H9 (cell line): ENCODE measurements at places on chromosomes 3 and 15. TPM values are rescaled to one million over a fixed set of nuclear protein-coding genes. Genes with fewer than 3 reads are reported as not detected.
A peak's percentile ranks its signal among the peaks of the same experiment; 100 is the strongest.

GRCh38 chr3:142940000-142940399 lies 23.5 kb downstream of the PAQR9 start:
- no peak for DNase-seq

DNA sequence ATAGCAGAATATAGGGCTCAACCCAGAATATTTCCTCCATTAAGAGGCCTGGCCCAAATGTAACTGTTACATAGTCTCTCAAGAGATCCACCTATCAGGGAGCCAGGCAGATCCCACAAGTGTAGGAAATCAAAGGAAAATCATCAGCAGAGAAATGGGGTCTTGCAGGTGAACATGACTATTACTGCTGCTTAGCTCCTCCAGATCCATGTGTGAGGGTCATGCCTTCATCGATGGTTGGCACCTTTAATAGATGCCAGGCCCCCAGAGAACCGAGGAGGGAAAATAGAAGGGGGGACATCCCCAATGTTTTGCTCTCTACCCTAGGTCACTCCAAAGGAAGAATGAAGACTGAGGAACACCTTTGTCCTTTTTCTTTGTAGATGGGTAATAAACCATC lies 1029.9 kb upstream of the CADM2 start:
- DNase-seq: no peak

DNA sequence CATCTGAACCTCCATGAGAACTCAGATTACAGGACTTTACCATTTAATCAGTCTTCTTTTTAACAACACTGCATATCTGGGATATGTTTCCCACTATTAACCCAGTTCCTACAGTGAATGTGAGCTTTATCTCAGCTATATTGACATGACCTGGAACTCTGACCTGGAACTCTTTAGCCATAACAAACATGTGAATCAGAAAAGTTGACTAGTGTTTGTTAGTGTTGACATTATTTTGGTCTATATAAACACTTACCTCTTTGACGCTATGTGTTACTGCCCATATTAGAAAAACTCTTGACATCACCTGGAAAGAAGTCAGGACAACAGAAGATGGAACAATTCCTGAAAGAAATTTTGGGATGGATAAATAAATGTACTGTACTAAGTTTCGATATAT lies 56.7 kb downstream of the HACD2 start:
- DNase-seq: no peak

GRCh38 chr3:24657870-24658510 lies 163.3 kb upstream of the THRB start:
- DNase-seq: no peak

GRCh38 chr3:102394517-102394916 lies 40.3 kb upstream of the ZPLD1 start:
- no peak for DNase-seq

GRCh38 chr15:68730471-68730919 lies 90.2 kb downstream of the ANP32A start:
- peak; percentile 63 for DNase-seq

GOLGA8T gene
- 0.53 TPM in 1 of 2 replicates, not detected in the other for total RNA-seq

DNA sequence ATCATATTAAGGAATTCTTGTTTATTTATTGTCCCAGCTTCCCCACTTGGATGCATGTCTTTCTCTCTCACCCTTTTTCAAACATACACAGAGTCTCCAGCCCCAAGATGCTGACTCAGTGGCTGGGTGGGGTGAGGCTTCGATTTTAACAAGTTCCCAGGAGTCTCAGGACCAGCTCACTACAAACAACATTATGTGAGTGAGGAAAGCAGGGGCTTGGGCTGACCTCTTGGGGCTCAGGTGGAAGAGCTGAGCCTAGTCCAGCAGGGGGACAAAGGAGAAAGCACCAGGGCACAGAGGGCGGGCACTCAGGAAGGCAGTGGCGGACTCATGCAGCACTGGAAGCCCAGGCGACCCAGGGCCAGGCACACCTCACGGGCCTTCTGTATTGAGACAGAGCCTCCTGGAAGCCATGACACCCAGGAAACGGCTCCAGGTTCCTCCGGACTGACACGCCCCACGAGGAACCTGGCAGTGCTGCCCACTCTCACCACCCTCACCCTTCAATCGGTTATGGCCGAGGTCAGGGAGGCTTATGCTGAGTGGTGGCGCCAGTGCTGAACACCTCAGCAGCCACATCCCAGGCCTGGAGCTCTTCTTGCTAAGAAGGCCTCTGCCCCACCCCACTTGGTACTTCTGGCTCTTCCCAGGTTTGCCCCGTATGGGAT lies 97.4 kb downstream of the LRIG1 start:
- DNase-seq: no peak

PLD1 gene
- 1.5 and 1.8 TPM in 2 replicates for total RNA-seq

DNA sequence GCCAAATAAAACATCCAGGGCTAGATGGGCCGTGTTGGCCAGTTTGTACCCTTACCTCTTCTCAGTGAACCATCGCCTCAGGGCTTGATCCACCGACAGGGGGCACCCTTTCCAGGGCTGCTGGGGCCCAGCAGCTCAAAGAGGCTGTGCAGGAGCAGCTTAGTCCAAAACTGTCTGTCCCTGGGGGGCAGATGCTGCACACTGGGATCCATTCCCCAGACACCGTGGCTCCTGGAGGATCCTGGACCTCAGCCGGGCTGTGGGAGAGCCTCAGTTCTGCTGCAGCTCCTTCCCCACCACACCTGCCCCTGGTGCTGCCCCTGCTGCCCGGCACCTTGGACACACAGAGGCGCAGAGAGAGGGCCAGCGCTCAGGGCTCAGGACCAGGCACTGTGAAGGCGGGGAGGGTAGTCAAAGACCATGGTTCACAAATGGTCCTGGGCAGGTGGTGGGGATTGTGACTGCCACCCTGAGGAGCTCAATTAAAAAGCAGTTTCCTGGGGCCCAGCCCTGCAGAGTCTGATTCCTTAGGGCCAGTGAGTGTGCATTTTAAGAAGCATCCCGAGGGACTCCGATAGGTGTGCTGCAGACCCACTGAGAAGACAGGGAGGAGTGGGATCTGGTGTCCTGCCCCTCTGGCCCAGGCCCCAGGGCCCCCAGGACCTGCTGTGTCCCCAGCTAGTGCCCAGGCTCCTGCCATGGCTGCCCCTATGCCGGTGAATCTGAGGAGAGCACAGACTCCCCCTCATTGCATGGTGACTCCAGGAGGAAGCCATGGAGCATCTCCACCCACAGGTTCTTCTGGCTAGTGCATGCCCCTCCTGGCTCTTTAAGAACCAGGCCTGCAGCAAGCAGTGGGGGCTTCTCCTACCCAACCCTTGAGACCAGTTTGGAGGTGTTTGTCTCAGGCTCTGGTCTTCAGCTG lies 86.5 kb upstream of the PRR20G start:
- peak; percentile 72 for DNase-seq

NCKIPSD gene
- total RNA-seq: 38.3 and 46.0 TPM in 2 replicates

DNA sequence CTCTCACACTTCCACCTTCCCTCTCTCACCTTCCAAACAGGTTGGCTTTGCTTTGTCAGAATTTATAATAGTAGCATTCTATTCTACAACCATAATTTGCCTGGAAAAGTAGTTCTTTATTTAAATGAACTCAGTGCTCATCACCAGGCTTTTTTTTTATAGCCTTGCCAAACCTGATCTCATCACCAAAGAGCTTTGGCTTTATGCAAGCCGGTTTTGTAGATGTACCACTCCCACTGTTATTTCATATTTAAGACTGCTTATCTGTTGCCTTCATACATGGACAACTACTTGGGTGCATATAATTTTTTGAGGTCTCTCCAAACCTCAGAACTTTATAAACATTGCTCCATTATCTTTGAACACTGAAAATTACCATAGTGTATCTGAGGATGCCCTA lies 246.1 kb upstream of the PPP2R3A start:
- no peak for DNase-seq

RNU5B-1 gene
- not detected in 2 replicates for total RNA-seq

DNA sequence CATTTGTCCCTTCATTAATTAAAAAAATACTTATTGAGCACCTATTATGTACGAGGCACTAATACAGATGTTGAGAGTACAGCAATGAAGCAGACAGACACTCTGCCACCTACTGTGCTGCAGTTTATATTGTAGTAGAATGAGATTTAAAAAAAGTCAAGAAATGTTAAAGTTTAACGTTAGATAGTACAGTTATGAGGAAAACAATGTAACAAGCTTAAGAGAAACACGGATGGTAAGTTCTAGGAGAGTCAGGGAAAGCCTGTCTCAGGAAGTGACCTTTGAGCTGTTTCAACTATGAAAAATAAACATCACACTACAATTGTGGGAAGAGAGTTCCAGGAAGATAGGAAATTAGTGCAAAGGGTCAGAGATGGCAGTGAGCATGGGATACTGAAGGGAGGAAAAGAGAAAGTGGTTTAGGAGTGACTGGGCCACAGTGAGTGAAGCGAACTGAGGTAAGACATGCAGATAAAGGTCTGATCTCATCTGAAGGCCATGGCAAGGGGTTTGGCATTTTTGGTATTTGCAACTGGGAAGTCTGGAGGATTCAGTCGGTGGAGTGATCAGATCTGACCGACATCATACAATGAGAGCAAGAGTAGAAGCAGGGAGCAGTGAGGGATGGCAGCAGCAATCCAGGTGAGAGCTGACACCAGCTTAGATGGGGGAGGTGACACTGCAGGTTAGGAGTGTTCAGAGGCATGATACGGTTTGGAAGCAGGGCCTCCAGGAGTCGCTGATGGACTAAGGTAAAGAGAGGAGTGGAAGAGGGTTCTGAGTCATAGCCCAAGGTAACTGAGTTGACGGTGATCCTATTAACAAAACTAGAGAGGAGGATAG lies 28.5 kb downstream of the PLSCR4 start:
- peak; percentile 72 for DNase-seq

DNA sequence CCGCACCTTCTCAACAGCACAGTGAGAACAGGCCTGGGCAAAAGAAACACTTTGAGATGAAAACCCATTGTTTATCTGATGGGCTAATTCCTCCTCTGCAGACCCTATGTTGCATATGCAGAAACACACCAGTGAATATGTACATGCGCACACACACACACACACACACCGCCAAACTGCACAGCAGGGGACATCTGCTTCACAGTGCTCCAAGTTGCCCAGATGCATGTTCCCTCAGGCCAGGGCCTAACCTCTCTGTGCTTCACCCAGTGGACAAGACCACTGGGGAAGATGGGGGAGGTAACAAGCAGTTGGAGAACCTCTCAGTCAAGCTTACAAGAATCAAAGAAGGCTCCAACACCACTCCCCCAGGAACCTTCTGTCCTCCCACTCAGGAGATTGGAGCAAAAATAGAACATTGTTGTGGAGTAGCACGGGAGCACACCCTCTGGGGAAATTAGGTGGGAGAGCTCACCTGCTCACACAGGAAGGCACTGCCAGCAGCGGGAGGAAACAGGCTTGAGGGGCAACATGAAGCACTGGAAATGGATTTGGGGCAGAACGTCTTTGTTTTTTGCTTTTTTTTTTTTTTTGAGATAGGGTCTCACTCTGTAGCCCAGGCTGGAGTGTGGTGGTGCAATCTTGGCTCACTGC lies 13.0 kb downstream of the HCN4 start:
- no peak for DNase-seq

DNA sequence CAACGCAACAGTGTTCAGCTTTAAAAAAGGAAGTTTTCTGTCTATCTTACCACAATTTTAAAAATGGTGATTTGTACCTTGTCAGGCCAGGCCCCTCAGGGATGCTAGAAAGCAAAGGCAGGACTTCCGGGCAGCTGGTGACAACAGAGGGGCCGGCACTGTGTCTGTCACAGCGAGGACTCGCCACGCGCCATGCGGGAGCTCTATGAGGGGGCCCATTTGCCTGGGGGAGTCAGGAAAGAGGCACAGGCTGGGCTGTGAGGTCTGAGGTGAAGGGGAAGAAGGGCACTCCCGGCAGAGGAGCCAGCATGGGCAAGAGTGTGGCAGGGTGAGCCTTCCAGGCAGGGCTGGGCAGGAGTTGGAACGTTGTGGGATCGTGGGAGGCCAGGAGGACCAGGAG lies 7.0 kb downstream of the IQSEC1 start:
- no peak for DNase-seq

- no peak for DNase-seq
Observed at GRCh38 chr3:63970631-63971475, 52.4 kb downstream of the PSMD6 start.

- no peak for DNase-seq
Observed at GRCh38 chr15:71707230-71708050, 102.9 kb upstream of the NR2E3 start.

DNA sequence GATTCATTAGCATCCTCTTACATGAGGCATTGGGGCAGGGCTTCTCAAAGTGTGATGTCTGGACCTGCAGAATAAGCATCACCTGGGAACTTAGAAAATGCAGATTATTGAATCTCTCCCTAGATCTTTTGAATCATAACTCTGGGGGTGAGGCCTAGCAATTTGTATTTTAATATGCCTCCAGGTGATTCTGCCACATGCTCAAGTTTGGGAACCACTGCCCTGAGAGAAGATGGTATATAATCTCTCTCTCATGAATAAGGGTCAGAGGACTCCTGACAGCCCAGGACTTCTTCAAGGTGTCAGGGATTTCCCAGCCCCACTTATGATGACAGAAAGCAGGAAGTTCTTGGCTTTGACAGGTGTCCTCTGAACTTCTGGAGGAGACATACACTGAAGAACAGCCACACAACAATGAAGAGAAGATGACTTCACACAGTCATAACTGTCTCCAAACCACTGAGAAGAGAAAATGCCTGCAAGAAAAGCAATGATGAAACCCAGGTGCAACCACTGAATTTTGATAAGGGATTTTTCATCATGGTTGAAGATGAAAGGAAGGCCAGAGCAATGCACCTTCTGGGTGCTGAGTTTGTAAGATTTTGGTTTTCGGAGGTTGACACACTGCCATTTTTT lies 211.9 kb upstream of the MRPL3 start:
- DNase-seq: no peak

CD80 gene
- not detected in 2 replicates for total RNA-seq

TTLL13 gene
- not detected in 2 replicates for total RNA-seq

GRCh38 chr3:4988983-4989834 lies 10.0 kb downstream of the BHLHE40 start:
- DNase-seq: no peak

DNA sequence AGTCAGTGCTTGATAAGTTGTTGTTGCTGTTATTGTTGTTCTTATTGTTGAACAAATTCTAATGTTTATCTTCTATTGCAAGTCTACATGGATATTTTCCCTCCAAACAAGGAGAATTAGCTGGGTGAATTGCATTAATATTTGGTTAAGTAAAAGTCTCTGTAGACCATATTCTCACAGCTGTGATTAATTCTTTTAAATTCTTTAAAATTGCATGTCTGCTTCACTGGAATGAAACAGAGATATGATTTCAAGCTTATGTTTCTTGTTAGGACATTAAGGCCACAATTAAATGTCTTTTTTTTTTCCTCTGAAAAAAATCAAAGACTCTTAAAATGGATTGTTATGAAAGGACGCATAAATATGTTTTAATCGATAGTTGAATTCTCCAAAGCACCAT lies 153.4 kb downstream of the EBLN2 start:
- no peak for DNase-seq

GRCh38 chr3:156694536-156694935 lies 20.1 kb downstream of the TIPARP start:
- no peak for DNase-seq

- DNase-seq: no peak
Observed at GRCh38 chr15:48510976-48511375, 134.5 kb downstream of the FBN1 start.

REC114 gene
- not detected in 2 replicates for total RNA-seq

DNA sequence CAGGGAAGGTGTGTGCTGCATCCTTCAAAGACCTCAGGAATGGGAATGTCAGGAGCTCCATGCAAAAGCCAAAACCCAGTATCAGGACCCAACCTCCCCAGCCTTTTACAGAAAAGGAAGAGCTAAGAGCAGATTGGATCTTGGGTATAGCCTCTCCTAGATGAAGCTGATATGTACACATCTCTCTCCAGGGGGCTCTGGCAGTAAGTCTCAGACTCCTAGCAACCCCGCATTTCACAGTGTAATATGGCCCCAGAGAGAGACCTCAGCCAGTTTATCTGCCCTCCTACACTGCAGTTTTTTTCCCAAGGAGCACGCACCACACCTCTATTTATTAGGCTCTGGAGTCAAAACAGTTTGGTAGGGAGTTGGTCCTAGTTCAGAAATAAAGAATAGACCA lies 88.2 kb downstream of the RBPMS2 start:
- DNase-seq: peak; percentile 37
